GM06990 (cell line): ENCODE measurements at places on chromosomes 5 and 9.

GRCh38 chr9:14321517-14322130 is 7.7 kb upstream of the NFIB start:
- no peak for DNase-seq

- DNase-seq, result no peak
Measured at GRCh38 chr5:143024228-143024920, 254.2 kb downstream of the ARHGAP26 start.

DNA sequence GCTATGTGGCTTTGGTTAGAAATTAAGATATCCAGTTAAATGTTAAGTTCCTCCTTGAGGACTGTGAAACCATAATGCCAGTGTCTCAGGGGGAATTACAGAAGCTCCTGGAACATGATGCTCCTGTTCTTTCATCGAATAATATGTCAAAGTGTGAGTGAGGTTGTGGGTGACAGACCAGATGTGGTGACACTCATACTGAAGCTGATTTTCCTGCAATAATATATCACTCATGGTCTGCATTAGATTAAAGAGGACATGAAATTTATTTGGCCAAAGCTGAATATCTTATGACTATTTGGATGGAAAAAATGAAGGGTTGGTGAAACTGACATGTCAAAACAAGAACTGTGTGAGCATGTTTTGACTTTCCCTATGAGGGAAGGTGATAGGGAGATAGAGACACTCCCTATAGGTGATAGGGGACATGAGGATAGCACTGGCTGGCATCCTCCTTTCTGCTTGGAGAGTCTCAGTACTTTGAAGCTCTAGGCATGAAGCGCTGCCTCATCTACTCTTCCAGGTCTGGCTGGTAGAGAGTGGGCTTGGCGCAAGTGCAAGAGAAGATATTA is 173.5 kb downstream of the ARHGEF28 start:
- DNase-seq, result no peak

DNA sequence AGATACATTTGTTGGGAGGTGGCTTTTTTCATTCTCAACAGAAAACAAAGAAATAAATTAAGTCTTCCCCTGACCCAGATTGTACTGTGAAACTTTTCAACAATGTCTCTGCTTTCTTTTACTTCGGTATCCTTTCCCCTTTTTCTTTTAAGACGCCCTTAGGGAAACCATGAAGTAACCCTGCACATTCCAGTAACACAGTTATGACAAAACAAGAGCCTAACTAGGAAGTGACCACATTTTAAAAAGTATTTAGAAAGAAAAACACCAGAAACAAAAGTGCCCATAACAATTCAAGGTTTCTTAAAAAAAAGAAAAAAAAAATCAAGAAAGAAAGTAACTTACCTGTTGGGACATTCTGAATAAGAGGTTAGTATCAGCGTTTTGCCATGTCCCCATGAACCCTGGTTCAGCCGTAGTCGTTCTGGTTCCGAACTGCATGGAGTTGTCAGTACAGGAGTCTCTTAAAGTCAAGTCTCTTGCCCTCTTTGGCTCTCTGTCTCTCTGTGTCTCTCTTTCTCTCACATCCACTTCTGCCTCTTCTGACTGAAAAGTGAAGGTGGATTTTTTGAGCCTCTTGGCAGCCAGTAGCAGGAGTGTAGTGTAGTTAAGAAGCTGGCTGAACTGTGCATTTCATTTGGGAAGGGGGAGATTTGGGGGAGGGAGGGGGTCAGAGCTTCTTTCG is 142.9 kb downstream of the BNC2 start:
- no peak for DNase-seq

- DNase-seq, result no peak
Measured at GRCh38 chr5:30994176-30994575, 199.3 kb upstream of the CDH6 start.

- no peak for DNase-seq
Measured at GRCh38 chr5:128276537-128277216, 193.1 kb downstream of the SLC12A2 start.

DNA sequence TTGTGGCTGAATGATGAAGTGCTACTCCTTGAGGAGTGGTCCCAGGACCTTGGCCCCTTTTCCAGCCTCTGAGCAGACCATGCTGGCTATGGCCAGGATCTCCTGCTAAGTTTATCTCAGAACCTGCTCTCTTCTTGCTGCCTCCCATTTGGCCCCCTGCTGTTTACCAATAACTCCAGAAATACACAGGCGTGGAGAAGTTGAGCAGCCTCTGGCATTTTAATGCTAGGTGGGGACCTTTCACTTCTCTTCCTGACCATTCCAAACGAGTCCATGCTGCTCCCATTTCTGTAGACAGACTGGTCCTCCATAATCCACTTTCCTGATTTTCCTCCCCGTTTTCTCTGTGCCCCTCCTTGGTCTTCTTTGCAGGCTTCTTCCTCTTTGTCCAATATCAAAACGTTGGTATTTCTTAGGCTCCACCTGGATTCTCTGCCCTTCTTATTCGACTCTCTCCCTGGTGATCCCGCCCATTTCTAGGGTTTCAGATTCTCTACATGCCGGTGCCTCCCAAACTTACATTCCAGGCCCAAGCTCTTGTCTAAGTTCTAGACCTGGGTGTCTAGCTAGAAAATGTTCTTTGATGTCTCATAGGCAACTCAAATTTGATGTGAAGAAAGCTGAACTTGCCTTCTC is 33.4 kb upstream of the TNFAIP8 start:
- DNase-seq, result no peak

DNA sequence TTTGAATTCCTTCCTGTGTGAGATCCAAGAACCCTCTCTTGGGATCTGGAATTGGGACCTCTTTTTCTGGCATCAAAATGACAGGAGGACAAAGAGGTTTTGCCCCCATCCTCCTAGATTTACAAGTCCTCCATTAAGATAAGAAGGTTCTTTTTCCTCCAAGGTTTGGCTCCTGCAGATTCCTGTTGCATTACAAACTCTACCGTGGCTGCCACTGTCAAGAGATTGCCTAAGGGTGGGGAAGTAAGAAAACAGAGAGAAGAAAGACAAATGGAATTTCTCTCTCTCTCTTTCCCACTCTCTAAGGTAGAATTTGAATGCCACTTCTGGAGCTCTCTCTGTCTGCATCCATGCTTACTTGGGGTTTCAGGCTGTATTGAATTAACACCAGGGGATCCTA is 12.0 kb upstream of the SVEP1 start:
- no peak for DNase-seq

DNA sequence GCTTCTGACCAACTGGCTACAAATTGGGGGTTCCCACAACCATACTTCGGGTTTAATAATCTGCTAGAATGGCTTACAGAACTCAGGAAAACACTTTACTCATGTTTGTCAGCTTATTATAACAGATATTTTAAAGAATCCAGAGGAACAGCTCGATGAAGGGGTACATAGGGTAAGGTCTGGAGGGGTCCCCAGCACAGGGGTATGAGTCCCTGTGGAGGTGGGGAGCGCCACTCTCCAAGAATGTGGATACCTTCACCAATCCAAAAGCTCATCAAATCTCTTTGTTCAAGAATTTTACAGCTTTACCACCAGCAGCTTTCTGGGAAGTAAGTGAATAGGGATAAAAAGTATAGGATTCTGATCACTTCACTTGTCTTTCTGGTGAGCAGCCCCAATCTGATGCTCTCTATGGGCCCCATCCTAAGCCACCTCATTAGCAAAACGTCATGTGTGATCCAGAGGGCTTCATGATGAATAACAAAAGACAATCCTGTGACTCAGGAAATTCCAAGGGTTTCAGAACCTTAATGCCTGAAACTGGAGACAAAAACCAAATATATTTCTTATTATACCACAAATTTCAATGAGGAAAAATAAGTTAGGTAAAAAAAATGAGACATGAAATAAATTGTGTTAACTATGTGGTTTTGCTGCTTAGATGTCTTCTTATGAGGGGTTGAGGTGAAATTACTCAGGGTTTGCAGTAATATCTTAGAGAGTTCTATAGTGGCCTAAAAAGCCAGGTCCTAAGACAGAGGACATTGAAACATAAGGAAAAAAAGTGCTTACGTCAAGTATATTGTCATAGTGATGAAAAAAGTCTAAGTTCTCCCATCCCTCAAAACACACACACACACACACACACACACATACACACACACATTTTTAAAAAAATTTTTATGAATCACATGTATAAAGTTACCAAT is 290.5 kb downstream of the ANXA1 start:
- no peak for DNase-seq

DNA sequence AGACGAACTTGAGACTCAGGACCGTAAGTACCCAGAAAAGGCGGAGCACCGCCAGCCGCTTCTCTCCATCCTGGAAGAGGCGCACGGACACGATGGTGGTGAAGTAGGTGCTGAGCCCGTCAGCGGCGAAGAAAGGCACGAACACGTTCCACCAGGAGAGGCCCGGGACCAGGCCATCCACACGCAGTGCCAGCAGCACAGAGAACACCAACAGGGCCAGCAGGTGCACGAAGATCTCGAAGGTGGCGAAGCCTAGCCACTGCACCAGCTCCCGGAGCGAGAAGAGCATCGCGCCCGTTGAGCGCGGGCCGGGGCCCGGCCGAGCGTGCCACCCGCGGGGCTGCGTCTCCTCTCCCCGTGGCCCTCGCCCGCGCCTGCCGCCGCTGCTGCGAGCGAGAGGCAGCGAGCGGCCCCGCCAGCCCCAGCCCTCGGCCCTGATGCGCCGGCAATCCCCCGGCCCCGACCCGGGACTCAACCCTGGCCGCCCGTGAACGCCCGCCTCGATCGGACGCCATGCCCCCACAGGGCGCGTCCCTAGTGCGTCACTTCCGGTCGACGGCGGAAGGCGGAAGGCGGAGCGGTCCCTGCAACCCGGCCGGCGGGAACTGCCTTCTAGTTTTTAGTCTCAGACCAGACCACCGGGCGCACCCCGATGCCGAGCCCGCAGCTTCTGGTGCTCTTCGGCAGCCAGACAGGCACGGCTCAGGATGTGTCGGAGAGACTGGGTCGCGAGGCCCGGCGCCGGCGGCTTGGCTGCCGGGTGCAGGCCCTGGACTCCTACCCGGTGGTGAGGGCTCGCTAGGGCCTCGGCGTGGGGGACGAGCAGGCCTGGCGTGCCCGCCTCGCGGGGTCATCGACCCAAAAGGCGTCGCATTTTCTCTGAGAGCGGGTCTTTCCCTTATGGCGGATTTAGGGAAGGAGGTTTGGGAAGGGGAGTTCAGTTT is at the start of the genes NDOR1 and TMEM203:
Gene NDOR1 (plus strand): TSS at position 575 of the 944 bp plus-strand sequence. CDS start 78 bp downstream, at position 653.
Gene TMEM203 (minus strand): TSS at position 523 of the 944 bp plus-strand sequence. CDS start 234 bp downstream, at position 289.
- DNase-seq, result peak; percentile 89

DNA sequence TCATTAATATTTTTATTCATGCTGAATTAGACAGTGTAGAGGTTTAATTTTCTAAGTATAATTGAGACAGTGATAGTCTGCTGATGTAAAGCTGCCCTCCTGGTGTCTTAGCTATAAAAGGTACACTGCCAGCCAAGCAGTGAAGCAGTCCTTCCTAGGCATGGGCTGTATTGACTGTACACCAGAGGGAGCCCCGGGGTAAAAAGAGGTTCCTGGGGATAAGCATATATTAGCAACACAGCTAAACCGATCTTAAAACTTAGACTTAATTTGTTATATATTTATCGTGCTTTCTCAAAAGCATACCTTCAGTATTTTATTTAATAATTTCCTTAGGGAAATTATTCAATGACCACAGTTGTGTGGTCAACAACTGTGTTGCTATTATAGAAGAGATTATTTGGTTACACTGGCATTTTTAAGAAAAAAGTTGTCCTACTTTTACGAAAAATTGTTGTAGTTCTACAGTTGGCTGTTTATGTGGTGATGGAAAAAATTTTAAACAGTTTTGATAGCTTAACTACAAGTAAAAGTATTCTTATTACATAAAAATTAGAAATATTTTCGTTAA is 68.8 kb downstream of the ELL2 start:
- DNase-seq, result no peak

GRCh38 chr5:74200560-74200959 is 440.0 kb downstream of the ENC1 start:
- DNase-seq, result no peak

GRCh38 chr5:96868603-96869371 is 7.5 kb upstream of the ERAP2 start:
- DNase-seq, result no peak

GRCh38 chr5:92761585-92761984 is 819.4 kb downstream of the NR2F1-AS1 start:
- DNase-seq, result no peak

- peak; percentile 63 for DNase-seq
Measured at GRCh38 chr5:154487541-154487940, 9.5 kb upstream of the HAND1 start.

GRCh38 chr9:15935661-15936305 is 382.9 kb downstream of the CCDC171 start:
- no peak for DNase-seq

- no peak for DNase-seq
Measured at GRCh38 chr5:160555581-160555970, 133.9 kb downstream of the PTTG1 start.

- no peak for DNase-seq
Measured at GRCh38 chr5:3103262-3103811, 351.9 kb upstream of the IRX2 start.

DNA sequence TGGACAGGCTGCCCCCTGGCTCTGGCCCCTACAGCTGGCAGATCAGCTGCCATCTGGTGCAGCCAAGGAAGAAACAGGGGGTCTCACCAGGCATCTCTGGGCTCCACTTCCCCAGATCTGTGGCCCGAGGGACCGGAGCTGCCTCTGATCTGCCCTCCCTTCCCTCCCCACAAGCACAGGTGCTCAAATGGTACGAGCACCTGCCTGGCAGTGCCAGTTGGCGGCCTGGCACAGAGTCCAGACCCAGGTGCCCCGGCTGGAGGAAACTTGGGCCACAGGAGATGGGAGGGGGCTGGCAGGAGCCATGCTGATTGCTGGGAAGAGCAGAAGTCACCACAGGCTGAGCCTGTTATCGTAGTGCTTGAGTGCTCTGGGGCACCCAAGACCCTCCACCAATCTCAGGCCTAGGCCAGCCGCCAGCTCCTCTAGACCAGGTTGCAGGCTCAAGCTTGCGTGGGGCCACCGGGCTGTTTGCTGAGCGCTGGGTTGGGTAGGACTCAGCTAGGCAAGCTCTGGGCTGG is 5.0 kb upstream of the CAMK2A start:
- no peak for DNase-seq

GRCh38 chr9:2159521-2160454 is 144.6 kb downstream of the SMARCA2 start:
- no peak for DNase-seq

DNA sequence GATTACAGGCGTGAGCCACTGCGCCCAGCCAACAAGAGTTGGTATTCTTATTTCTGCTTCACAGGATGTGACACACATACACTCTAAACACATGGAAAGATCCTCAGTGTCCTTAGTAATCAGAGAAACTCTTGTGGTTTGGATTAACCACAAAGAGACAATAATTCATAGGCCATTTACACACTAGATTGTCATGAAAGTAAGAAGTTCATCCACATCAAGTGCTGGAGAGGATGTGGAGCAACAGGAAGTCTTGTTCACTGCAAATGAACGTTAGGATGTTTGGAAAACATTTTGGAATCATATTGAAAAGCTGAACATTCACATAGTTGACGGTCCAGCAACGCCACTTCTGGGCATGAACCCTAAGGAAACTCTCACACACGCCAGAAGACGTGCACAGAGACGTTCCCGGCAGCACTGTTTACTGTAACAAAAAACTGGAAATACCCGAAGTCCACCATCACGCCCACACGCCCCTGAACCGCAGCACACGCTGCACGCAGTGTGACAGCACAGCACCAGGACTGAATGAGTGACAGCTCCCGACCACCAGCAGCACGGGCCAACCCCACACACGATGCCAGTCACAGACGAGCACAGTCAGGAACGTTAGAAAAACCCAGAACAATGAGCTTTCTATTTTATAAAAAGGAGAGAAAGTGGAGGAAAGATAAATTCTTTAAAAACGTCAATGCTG is 87.6 kb downstream of the COL23A1 start:
- DNase-seq, result no peak

GRCh38 chr5:58406394-58406793 is 53.5 kb downstream of the PLK2 start:
- DNase-seq, result no peak
